ENCODE measurements at places on chromosomes 5 and 9. TPM values are rescaled to one million over a fixed set of nuclear protein-coding genes. Genes with fewer than 3 reads are reported as not detected.

The NDUFS6 gene
- total RNA-seq, result 56.4 TPM

The FOXD4L6 gene
- total RNA-seq, result not detected

The FYB1 gene
- 0.56 TPM for total RNA-seq

GRCh38 chr5:27290172-27290571 is 251.8 kb upstream of the CDH9 start:
- H3K4me1 ChIP-seq, result no peaks in the 10 kb centered on the region
- H3K4me3 ChIP-seq, result no peak overlapping the region
- H3K27me3 ChIP-seq, result no peaks in the 10 kb centered on the region
- H3K27ac ChIP-seq, result no peak overlapping the region
- no peak for DNase-seq
- H3K36me3 ChIP-seq, result no peaks in the 10 kb centered on the region

- H3K27ac ChIP-seq, result no peak overlapping the region
- H3K27me3 ChIP-seq, result no peaks in the 10 kb centered on the region
- no peak for DNase-seq
- no peak overlapping the region for H3K4me3 ChIP-seq
Measured at GRCh38 chr9:21317956-21318923, 13.1 kb upstream of the IFNA5 start.

DNA sequence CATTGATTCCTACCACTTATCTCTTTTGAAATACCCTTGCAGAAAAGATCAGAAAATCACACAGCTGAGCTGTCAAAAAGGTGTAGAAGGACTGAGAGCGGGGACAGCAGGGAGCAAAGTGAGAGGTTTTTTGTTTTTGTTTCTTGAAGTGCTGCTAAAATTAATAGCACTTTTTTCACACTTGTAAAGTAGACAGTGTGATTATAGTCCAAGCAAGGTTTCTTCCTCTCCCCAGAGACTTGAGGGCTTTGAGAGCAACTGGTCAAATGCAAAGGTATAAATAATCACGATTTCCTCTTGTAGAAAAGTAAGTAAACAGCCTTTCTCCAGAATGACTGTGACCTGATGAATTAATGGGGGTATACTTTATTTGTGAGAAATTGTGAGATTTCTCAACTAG is 326.9 kb downstream of the ZNF608 start:
- no peak overlapping the region for H3K4me3 ChIP-seq
- H3K27ac ChIP-seq, result no peak overlapping the region
- H3K27me3 ChIP-seq, result no peaks in the 10 kb centered on the region
- H3K36me3 ChIP-seq, result no peaks in the 10 kb centered on the region

DNA sequence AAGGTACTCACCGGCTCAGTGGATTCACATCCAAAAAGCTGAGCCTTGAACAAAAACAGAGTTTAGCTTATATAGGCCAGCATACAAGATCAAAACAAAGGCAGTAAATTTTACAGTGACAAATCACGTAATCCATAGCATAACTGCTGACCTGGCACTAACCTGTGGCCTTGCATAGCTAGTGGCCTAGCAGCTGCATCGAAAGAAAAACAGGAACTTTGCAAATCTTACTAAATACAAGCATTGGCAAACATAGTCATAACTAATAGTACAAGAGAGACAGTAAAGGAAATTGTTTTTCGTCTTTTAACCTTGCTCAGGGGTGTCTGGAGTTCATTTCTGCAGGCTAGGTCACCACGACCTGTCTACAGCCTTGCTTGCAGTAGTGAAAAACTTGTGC is 4.8 kb downstream of the HSDL2 start:
- no peaks in the 10 kb centered on the region for H3K36me3 ChIP-seq
- no peak for DNase-seq
- H3K27ac ChIP-seq, result peak overlapping the region; percentile 2
- no peaks in the 10 kb centered on the region for H3K27me3 ChIP-seq
- H3K4me1 ChIP-seq, result peaks cover 16% of the 10 kb centered on the region

DNA sequence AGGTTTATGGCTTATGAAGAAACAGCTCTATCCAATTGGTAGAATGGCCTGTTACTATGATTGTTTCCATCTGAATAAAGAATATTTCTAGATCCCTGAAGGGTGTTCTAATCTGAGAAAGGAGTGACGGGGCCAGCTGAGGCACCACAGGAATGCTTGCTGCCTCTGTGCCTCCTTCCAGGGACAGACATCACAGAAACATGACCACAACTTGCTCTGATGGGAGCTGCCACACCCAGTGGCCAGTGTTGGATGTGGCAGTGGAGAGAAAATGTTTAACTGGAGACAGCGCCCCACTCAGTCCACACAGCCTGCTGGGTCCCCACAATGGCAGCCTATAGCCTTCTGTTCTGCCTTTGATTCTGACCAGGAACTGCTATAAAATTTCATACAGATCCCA is 38.6 kb upstream of the TESK1 start:
- H3K4me3 ChIP-seq, result no peak overlapping the region
- no peak for DNase-seq
- no peaks in the 10 kb centered on the region for H3K27me3 ChIP-seq
- H3K36me3 ChIP-seq, result no peaks in the 10 kb centered on the region
- no peak overlapping the region for H3K27ac ChIP-seq

GRCh38 chr5:74919041-74919440 is 52.9 kb upstream of the FAM169A start:
- no peaks in the 10 kb centered on the region for H3K36me3 ChIP-seq
- no peaks in the 10 kb centered on the region for H3K4me1 ChIP-seq
- DNase-seq, result no peak
- no peak overlapping the region for H3K27ac ChIP-seq
- H3K27me3 ChIP-seq, result no peaks in the 10 kb centered on the region
- H3K4me3 ChIP-seq, result no peak overlapping the region

DNA sequence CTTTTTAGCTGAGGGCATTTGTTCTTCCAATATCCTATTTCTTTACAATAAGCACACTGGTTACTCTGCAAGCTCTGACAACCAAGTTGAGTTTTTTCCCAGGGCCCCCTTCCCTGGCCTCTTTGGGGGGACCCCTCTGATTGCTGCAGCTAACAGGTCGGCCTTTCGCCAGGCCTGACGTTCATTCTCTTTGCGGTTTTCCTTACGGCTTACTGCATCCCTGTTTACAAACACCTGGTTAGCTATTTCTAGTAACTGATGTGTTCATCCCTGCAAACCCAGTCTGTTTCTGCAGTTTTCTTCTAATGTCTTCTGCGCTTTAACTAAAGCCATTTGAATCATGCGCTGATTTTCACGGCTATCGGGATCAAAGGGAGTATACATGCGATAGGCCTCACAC is 37.5 kb upstream of the PPP1R26 start:
- no peaks in the 10 kb centered on the region for H3K27me3 ChIP-seq
- no peak for DNase-seq
- H3K4me3 ChIP-seq, result no peak overlapping the region
- no peaks in the 10 kb centered on the region for H3K4me1 ChIP-seq
- H3K36me3 ChIP-seq, result no peaks in the 10 kb centered on the region
- H3K27ac ChIP-seq, result no peak overlapping the region

GRCh38 chr9:137411645-137412380 is 11.1 kb downstream of the EXD3 start:
- peak overlapping the region; percentile 62 for H3K27ac ChIP-seq
- no peaks in the 10 kb centered on the region for H3K36me3 ChIP-seq
- H3K4me3 ChIP-seq, result peak overlapping the region; percentile 38
- DNase-seq, result peak; percentile 43

DNA sequence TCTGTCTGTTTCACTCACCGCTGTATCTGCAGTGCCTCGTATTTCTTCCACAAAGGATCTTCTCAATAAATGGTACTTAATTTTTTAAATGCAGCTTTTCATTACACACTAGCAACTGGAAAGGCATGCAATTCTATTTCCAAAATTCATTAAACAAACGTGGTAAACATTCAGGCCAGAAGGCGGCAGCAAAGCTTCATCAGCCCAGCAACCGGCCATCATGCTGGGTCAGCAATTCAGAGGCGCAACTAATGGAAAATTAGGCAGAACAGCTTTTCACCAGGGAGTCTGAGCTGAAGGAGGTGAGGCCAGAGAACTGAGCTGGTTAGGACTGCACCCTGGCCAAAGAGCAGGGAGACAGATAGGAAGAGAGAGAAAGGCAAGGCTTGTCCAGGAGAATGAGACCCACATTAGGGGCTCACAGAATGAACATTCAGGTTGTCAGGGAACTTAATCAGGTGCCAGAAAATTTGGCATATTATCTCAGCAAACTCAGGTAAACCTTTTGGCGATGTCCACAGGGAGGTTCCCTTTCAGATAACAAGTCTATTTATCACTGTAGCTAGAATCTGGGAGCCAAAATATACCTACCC is 17.7 kb upstream of the RNF180 start:
- H3K4me1 ChIP-seq, result no peaks in the 10 kb centered on the region
- H3K27me3 ChIP-seq, result no peaks in the 10 kb centered on the region
- no peaks in the 10 kb centered on the region for H3K36me3 ChIP-seq

- no peaks in the 10 kb centered on the region for H3K27me3 ChIP-seq
- H3K36me3 ChIP-seq, result no peaks in the 10 kb centered on the region
- no peak overlapping the region for H3K27ac ChIP-seq
- no peak for DNase-seq
- H3K4me1 ChIP-seq, result no peaks in the 10 kb centered on the region
- no peak overlapping the region for H3K4me3 ChIP-seq
Measured at GRCh38 chr9:948497-948896, 28.0 kb upstream of the DMRT3 start.

DNA sequence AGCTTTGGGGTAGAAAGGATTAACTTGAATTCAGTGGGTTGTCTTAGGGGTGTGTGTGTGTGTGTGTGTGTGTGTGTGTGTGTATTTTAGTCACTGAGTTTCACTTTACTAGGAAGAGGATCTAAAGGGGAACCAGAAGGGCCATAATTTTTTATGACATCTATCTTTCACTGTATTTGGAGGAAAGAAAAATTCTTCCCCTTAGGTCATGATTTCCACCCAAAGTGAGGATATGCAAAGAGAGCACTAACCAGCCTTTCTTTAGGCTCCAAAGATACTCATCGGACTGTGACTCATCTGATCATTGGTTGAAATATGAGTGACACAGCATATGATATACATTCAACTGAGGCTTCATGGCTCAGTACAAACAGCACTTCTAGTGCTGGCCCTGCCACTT is 75.2 kb upstream of the RASGRF2 start:
- H3K4me1 ChIP-seq, result no peaks in the 10 kb centered on the region
- no peaks in the 10 kb centered on the region for H3K36me3 ChIP-seq
- no peaks in the 10 kb centered on the region for H3K27me3 ChIP-seq
- no peak overlapping the region for H3K27ac ChIP-seq
- H3K4me3 ChIP-seq, result no peak overlapping the region
- DNase-seq, result no peak

Data from GM12878 (cell line).